ENCODE measurements at places on chromosomes 1 and 21.

GRCh38 chr21:16323596-16323995 is 593.8 kb downstream of the USP25 start:
- no peak for DNase-seq

- DNase-seq: no peak
Measured at GRCh38 chr21:34994766-34995631, 54.1 kb downstream of the RUNX1 start.

- DNase-seq: no peak
Measured at GRCh38 chr21:36522219-36522808, 42.4 kb upstream of the CLDN14 start.

- DNase-seq: no peak
Measured at GRCh38 chr1:87869567-87869966, 540.9 kb downstream of the LMO4 start.
